ENCODE measurements at places on chromosomes 1 and 21. TPM values are rescaled to one million over a fixed set of nuclear protein-coding genes. Genes with fewer than 3 reads are reported as not detected.
A peak's percentile ranks its signal among the peaks of the same experiment; 100 is the strongest.

Gene ARHGEF19
- 4.8 TPM for total RNA-seq

Gene SNX27
- total RNA-seq = 22.4 TPM

Gene CTXND2
- total RNA-seq = not detected

Gene PRKAA2
- 7.6 TPM for total RNA-seq

Gene KDF1
- total RNA-seq = 0.90 TPM

Gene S100A7A
- total RNA-seq = not detected

Gene FNDC10
- 31.5 TPM for total RNA-seq

Gene CDK11A
- 34.7 TPM for total RNA-seq

DNA sequence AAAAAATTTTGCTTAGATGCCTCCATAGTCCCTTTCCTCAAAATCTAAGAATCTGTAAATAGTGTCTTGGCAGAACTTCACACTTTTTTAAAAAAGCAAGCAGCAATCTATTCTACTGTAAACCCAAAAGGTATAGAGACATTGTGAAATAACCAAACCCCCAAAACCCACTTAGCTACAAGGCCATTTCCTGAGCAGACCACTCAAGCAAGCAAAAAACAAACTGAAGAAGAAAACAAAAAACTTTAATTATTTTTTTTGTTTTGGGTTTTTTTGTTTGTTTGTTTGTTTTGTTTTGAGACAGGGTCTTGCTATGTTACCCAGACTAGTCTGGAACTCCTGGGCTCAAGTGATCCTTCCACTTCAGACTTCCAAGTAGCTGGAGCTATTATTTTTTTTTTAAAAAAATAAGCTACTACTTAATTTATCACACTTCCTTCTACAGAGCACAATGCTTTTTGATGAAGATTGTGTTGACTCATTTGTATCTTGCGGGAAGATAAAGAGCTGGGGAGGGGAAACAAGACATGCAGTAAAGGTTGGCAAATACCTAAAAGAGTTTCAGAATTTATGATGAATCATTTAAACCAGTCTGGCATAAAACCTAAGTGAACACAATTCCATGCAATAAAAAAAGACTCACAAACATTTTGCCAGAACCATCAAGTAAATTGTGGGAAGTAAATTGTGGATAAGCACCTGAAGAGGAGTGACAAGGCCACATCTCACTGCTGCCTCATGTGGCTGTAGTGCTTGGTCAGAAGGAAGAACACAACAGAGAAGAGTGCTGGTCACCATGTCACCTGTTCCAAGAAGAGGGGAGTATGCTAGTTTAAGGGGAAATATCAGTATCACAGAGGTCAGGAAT lies 2.7 kb upstream of the PTPN22 start:
- DNase-seq = no peak

DNA sequence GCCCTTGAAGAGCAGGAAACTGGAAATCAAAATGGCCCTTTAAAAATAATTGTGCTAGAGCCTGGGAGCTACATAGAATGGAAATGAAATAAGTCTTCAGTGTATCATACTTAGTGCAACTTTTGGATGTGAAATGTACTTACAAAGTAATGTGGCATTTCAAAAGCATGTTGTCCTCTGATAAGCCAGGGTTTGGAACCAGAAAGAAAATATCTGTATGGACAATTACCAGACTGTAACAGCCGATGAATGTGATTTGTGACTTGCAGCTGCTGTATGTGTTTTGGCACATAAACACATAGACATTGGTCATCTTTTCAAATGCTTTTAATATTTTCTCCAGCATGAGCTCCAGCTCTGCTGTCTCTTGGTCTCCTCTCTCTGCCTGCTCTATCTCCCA lies 546.4 kb downstream of the OMA1 start:
- no peak for DNase-seq

- no peak for DNase-seq
Observed at GRCh38 chr21:38438462-38438893, 59.8 kb downstream of the ERG start.

- no peak for DNase-seq
Observed at GRCh38 chr1:3478187-3478586, 23.7 kb downstream of the ARHGEF16 start.

GRCh38 chr1:209803568-209803967 lies 2.4 kb downstream of the IRF6 start:
- no peak for DNase-seq

DNA sequence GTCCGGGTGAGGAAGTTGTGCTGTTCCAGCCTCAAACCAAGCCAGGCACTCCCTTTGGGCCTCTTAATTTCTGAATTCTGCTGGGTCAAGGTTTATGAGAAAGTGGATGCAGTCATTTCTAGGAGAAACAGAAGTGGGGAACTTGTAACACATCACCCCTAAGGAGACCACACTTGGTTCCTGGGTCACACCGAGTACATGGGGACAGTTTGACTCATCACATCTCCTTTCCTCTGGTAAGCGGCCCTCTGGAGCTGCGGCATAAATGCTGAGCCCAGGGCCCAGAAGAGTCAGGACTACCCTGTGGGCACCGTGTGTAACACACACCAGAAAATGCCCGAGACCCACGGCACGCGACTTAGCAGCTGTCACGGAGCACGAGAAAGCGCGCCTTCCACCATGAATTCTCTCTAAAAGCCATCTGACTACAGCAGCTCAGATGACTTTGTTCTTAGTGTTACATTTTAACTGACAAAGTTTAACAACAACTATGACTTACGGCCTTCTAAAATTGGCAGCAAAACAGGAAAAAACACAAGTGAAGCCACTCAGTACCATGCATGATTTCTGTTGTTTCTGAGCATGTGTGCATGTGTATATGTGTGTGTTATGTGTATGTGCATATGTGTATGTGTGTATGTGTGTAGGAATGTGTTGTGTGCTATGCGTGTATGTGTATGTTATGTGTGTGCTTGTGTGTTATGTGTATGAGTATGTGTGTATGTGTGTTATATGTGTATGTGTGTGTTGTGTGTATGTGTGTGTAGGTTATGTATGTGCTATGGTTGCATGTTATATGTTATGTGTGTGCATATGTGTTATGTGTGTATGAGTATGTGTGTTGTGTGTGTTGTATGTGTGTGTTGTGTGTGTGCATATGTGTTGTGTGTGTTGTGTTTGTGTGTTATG lies 50.8 kb downstream of the TOMM20 start:
- DNase-seq = no peak

DNA sequence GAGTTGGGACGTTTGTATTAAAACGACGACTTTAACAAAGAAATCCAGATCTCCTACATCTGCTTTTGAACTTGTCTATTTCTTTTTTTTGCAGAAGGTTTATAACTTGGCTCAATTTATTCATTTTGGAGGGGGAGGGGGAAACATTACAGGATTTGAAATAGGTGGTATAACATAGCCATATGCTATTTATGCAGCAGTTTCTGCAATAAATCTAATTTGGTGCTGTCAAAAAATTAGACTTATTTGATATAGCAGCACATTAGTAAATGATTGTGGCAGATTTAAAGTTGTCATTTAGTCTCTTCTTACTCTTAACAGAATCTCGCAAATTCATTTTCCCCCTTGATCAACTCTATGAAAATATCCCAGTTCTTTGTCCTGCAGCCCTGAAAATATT lies 138.2 kb downstream of the SDCCAG8 start:
- DNase-seq = no peak

GRCh38 chr1:45508295-45509151 lies 8.4 kb downstream of the MMACHC start:
- DNase-seq = no peak

DNA sequence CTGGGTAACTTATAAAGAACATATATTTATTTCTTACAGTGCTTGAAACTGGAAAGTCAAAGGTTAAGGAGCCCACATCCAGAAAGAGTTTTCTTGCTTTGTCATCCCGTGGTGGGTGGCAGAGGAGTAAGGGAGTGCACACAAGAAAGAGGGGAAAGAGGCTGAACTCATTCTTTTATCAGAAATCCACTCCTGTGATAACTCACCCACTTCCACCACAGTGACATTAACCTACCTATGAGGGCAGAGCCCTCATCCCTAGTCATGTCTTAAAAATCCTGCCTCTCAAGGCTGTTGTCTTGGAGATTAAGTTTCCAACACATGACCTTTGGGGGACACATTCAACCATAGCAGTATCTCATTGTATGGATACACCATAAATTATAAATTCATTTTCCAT lies 32.5 kb upstream of the RGS4 start:
- DNase-seq = no peak

DNA sequence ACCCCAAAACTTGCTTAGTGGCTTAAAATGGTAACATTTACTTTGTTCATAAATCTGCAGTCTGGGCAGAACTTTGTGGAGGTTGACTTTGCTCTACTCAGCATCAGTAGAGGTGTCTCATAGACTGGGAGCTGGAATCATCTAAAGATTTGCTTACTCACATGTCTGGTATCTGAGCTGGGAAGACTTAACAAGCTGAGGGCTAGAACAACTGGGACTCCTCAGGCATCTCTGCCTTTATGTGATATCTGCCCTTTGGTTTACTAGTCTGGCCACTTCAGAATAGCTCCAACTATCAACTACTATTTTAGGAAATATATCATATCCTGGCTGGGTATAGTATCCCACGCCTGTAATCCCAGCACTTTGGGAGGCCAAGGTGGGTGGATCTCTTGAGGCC lies 82.5 kb downstream of the C4BPA start:
- no peak for DNase-seq

- DNase-seq = no peak
Observed at GRCh38 chr1:223831755-223832636, 13.8 kb downstream of the TP53BP2 start.

DNA sequence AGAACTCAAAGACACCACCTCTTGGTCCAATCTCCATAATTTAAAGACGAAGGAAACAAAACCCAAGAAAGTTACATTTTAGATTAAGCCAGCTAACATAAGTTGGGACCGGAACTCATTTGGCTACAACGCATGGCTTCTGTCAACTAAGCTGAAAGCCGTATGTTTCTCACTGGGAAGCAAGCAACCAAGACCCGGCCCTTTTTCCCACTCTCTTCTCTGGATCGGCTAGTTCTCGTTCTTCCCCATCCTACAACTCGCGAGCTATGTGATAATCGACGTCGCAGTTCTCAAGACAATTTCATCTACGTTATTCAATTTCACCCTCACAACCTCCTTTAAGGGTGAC lies 601 bp downstream of the CCT8 start:
- DNase-seq = no peak

DNA sequence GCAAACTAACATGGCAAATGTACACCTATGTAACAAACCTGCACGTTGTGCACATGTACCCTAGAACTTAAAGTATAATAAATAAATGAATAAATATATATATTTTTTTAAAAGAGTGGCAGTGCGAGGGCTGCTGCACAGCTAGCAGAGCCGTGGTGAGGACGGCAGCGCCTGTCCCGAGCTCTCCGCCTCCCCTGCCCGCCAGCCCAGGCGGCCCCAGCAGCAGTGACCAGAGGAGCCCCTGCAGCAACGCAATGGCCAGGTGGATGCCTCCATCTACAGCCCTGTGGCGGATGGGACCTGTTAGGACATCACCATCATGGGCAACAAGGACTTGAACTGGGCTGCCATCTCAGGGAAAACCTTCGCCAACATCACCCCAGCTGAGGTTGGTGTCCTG lies 351.9 kb downstream of the FAM72C start:
- DNase-seq = no peak

GRCh38 chr1:174761901-174762585 lies 237.7 kb upstream of the CACYBP start:
- no peak for DNase-seq

DNA sequence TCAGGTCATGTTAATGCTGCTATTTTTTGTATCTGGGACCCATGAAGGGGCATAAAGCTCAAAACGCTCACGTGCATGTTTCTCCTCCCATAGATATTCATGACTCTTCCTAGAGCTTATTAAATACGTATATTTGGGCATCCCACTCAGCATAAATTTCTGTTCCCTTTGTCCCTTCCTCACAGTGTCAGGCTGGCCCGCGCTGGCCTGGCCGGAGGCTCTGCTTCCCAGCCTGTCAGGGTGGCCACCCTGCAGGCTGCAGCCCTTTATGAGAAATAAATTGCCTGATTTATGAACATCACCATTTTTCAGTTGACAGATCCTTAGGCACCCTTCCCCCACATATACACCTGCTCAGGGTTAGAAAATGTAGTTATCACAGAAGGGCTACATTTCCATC lies 44.0 kb upstream of the NTPCR start:
- DNase-seq = no peak

DNA sequence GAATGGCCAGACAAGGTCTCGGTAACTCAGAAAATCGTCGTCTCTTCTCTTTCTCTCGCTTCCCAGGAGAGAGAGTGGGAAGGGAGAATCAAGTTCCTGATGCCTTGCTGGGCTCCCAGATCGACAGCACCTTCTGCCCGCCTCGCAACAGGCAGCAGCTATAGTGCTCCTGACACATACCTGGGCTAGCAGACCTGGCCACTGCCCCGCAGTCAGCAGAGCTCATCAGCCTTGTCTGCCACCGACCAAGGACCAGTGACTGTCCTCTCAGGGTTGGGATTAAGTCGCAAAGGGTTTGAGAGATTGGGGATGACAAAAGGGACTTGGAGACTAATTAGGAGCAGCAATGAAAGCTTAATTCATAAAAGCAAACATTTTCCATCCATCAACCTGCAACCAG lies 4.1 kb downstream of the RUNX3 start:
- no peak for DNase-seq

- peak; percentile 36 for DNase-seq
Observed at GRCh38 chr1:23122023-23122748, 46.5 kb downstream of the LUZP1 start.

GRCh38 chr1:44256762-44257554 lies 43.7 kb downstream of the DMAP1 start:
- DNase-seq = no peak

GRCh38 chr1:215181518-215181917 lies 99.0 kb downstream of the KCNK2 start:
- no peak for DNase-seq

GRCh38 chr1:39167632-39168209 lies 36.8 kb upstream of the MACF1 start:
- DNase-seq = no peak

DNA sequence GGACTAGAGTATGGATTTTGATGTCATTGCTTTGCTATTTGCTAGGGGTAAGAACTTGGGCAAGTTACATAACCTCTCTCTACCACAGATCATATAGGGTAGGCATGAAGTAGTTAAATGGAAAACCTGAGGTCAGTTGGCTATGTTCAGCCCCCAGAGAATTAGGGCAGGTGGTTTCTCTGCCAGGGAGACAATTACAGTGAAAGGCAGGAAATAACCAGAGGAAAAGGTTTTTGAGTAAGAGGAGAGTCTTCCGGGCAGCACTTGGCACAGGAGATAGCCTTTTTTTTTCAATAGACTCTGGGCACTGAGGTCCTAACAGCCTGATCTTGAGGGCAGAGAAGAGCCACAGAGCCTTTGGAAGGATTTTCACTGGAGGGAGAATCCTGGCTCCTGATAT lies 16.7 kb upstream of the SERBP1 start:
- DNase-seq = no peak

Measured in adrenal gland (tissue), 19 donors.